ELR (cell line): ENCODE measurements at places on chromosomes 7 and 10.

GRCh38 chr7:36207451-36208291 is 54.6 kb downstream of the EEPD1 start:
- DNase-seq: peak; percentile 89

DNA sequence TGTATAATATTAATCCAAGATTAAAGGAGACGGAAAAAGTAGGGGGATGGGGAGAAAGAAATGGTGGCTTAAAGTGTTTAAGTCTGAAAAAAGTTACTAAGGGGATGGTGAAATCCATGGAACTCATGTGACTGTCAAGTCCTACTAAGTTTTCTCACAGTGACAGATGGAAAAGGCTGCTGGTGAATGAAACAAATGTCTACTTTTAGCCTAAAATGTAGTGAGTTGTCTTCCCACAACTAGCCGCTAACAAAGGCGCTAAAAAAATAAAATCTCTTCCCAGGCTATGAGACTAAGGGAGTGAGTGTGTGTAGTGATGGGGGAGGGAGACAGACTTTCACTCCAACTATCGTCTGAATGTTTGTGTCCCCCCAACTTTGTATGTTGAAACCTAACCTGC is 12.6 kb downstream of the VIM start:
- DNase-seq: no peak

DNA sequence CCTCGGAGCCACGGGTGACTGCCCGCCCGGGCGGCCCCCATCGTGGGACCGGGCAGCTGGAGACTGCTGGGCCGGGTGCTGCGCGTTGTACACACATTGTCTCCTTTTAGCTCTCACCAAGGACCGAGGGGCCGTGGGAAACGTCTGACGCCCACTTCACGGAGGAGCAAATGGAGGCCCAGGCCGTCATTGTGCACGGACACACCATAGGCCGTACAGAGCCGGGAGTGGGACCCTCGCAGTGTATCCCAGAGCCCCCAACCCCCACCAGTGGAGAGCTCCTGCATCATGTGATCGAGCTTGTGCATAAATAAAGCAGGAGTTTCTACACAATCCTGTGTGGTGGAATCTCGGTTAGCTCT is 722 bp downstream of the DENND10 start:
- DNase-seq: peak; percentile 31

DNA sequence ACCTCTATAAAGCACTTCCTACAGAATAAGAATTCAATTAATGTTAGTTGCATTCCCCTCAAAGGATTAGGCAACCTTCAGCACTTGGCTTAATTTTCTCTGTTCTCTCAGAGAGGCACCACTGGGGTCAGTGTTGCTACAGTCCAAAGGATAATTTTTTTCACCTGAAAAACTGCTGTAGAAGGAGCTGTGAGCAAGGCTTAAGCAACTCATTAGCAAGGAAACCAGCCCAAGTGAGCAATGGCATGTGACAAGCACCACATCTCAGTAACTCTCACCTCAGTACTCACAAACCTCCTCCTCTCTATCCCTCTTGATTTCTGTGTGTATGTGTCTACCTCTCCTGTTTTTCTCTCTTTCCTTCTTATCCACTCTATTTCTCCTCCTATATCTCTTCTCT is 55.9 kb downstream of the DGKI start:
- DNase-seq: no peak

DNA sequence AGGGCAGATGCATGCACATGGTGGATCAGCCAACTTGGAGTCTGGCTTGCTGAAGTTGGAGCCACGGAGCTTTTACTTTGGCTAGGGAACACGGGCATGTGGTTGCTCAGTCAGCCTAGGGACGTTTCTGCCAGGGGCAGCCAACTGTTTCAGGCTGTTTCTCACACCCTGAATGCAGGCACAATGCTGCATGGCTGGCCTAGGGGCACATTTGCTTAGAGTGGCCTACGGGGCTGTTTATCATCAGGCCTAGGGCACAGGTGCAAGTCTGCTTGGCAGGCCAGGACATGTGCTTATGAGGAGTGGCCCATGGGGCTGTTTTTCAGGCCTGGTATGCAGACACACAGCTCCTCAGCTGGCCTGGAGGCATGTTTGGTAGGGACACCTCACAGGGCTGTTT is 107.4 kb downstream of the GSAP start:
- DNase-seq: no peak
